ENCODE measurements at places on chromosomes 11 and 22.

GRCh38 chr22:50704510-50705218 is 32.0 kb downstream of the SHANK3 start:
- no peak for DNase-seq

DNA sequence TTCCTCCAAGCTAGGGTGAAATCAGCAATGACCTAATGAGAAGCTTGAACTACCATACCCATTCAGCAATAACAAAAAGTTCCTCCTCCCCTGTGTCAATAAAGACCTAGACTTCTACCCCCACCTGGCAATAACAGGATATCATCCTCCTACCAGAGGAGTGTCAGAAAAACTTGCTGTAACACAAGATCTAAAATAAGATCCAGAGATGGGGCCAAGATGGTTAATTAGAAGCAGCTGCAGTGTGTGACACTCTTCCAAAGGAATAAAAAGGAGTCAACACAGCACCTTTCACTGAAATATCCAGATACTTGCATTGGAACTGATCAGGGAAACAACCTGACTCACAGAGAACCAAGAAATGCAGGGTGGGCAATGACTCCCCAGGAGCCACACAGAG is 84.4 kb upstream of the ARHGAP42 start:
- DNase-seq = no peak

GRCh38 chr22:41525450-41526225 is 18.6 kb downstream of the POLR3H start:
- DNase-seq = no peak

DNA sequence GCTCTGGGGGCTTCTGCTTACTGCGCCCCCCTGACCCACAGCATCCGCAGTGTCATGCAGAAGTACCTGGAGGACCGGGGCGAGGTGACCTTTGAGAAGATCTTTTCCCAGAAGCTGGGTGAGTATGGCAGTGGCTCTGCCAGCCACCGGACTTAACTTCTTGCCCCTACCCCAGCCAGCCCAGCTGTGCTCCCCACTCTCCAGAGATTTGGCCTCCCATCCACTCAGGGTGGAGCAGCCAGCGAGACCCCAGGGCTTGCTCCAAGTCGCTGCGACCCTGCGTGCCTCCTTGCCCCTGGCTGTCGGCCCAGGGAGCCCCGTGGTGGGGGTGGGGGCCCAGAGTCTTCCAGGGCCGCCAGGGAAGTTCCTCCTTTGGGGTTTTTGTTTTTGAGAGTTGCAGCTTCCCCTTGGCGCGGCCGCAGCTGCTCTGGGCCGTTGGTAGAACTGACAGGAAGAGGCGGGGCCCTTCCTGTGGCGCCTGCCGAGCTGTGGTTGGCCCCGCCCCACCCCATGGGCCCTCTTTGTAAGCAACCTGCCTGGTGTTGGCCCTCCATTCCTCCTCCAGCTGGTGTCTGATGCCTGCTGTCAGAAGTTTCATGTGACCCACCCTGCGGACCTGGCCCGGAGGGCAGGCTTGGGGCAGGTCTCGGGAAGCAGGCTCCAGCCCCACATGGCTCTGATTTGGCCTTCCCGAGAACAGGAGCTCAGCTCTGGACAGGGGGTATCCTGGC is 11.1 kb downstream of the GRK2 start:
- DNase-seq = peak; percentile 66

DNA sequence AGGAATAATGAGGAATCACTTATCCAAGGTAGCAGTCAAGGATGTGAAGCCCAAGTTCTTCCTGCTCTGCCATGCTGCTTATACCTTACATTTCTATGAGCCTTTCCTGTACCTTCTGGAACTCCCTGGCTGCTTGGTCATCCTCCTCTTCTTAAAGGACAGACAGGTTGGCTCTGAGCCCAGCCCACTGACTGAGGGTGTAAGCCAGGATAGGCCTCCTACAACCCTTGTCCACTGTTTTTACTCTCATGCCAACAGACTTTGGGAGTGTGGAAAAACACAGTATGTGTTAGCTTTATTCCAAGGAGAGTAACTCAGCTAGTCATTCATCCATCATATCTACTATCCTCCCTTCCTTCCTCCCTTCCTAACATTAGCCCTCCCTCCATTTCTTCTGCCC is 47.5 kb downstream of the IRAG1 start:
- DNase-seq = no peak

- DNase-seq = peak; percentile 53
These were observed 119.9 kb upstream of the TMEM45B start for GRCh38 chr11:129695571-129696308.
